GM19239 (cell line): ENCODE measurements at places on chromosomes 4 and X.

DNA sequence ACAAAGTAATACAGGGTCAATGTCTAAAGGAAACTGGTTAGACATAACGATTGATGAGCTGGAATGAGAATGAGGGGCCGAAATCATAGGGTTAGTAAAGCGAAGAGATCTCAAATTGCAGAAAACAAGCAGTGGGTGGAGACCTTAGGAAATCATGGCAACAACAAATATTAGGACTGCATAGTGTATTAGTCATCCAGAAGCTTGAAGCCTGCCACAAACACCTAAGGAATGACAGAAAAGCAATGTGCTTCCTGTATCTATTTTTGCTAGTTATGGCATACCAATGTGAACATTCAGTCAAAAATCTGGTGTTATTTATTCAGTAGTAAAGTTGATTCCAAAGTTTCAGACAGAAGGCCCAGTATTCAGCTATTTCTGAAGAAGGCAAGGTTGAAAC is 410.9 kb upstream of the CT83 start:
- no peak for DNase-seq

DNA sequence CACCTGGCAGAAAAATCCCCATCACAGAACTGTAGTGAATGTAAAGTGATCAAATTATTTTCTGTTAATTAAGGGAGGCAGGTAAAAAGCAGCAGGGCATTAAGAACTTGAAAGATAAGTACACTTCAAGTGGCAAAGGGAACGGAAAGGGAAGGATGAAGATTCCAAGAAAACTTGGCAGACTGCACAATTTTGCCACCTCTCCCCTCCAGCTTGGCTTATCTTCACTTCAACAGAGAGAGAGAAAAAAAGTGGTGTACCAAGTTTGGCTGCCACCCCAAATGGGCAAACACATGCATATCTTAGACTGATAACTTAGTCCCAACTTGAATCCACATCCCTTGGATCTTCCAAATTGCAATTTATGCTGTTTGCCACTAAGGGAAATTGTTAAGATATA is 598.1 kb upstream of the ACTRT1 start:
- DNase-seq: no peak

- DNase-seq: no peak
Measured at GRCh38 chrX:75609406-75609805, 86.6 kb upstream of the ZDHHC15 start.

- DNase-seq: no peak
Measured at GRCh38 chr4:188295899-188296298, 156.7 kb downstream of the TRIML1 start.

GRCh38 chr4:2071252-2071911 is 12.3 kb downstream of the NAT8L start:
- no peak for DNase-seq

- DNase-seq: no peak
Measured at GRCh38 chr4:69092190-69092589, 4.1 kb upstream of the UGT2B7 start.

DNA sequence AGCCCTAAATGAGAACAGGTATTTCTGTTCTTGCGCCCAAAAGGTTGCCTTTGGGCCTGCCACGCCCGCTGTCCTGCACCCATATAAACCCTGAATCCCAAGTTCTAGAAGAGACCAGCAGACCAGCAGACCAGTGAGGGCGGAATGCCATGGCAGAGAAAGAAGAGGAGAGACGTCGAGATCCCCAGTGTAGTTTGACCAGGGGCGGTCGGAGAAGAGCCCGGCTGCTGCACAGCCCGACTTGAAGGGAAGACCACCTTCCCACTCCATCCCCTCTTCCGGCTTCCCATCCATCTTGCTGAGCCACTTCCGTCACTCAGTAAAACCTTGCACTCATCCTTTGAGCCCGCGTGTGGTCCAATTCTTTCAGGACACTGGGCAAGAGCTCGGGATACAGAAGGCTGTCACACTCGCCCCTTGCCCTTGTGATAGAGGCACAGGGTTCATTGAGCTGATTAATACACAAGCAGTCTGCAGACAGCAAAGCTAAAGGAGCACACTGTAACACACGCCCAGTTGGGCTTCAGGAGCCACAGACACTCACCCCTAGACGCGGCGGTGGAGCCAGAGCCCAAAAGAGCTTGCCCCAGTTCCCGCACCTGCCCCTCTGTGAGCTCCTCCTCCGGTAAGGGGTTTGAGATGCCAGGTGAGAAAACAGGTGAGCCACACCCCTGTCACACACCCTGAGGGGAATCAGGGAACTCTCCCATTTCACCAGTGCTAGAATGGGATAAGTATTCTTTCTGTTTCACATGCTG is 230.8 kb downstream of the PCDH10 start:
- DNase-seq: no peak
